Stimulated activated CD4-positive, alpha-beta T cell treated with anti-CD3 and anti-CD28 coated beads, TNF-alpha, amount 100 ng/mL, for 4 hours (primary cell): ENCODE measurements at places on chromosomes 11 and 22.

GRCh38 chr11:127485541-127485940 is 485.0 kb upstream of the KIRREL3 start:
- DNase-seq, result no peak

GRCh38 chr22:48535868-48536540 is 1291.7 kb downstream of the BRD1 start:
- no peak for DNase-seq

GRCh38 chr22:46103181-46103580 is 47.1 kb upstream of the PPARA start:
- DNase-seq, result no peak

DNA sequence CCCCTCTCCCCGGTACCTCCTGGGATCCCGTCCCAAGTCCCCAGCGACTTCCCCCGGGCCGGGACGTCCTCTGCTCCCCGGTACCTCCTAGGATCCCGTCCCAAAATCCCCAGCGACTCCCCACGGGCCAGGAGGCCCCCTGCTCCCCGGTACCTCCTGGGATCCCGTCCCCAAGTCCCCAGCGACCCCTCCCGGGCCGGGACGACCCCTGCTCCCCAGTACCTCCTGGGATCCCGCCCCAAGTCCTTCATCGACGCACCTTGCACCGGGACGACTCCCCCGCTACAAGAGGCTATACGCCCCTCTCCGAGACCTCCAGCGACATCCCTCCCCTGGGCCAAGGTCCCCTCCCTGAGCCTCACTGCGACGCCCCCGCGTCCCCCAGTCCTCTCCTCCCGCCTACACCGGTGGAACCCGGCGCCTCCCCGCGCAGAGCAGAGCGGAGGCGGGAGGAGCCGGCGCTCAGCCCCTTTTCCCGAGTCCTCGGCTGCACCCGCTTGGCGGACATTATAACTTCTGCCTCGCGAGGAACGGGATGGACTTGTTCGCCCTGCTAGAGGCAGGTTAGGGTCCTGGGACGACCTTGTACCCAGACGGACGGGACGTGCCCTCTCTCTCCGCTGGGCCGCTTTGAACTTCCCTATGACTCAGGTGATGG is 912 bp downstream of the KREMEN1 start:
- DNase-seq, result no peak

DNA sequence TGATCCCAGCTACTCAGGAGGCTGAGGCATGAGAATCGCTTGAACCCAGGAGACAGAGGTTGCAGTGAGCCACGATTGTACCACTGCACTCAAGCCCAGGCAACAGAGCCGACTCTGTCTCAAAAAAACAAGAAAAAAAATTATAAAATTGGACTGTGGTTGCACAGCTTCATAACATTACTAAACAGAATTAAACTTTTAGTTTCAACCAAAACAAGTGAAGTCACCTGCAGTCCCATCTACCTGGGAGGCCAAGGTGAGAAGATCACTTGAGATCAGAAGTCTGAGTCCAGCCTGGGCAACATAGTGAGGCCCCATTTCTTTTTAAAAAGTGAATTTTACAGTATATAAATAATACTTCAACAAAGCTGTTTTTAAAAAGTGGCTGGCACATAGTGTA is 47.8 kb upstream of the CD5 start:
- DNase-seq, result no peak

GRCh38 chr22:41560095-41560471 is 727 bp upstream of the CSDC2 start:
- DNase-seq, result no peak

GRCh38 chr11:102564110-102564509 is 33.6 kb upstream of the MMP7 start:
- no peak for DNase-seq

DNA sequence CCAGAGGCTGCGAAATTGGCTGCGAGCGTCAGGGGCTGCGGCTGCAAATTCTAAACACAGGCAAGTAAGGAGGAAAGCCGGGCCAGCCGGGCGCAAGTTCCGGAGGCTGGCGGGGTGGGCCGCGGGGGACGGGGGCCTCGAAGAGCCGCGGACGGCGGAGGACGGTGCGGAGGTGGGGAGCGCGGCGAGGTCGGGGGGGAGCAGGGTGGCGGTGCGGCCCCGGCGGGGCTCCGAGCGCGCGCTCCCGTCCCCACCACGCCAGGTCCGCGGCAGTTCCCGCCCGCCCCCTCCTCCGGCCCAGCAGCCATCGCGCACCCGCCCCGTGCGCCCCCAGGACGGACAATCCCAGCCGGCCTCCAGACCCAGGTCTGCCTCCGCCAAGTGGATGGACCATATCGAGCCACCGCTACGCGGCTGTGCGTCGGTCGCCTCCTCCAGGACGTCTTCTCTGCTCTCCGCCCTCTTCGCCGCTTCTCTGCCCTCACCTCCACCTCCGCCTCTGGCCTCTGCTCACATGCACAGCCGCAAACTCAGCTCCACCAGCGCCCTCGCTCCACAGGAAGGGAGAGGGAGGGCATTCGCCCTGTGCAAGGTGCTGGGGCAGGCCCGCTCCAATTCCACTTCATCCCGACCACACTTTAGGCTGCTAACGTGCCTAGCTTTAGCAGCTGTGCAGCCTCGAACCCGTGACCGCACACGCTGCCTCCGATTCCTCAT is 7.2 kb downstream of the ELFN2 start:
- DNase-seq, result no peak

DNA sequence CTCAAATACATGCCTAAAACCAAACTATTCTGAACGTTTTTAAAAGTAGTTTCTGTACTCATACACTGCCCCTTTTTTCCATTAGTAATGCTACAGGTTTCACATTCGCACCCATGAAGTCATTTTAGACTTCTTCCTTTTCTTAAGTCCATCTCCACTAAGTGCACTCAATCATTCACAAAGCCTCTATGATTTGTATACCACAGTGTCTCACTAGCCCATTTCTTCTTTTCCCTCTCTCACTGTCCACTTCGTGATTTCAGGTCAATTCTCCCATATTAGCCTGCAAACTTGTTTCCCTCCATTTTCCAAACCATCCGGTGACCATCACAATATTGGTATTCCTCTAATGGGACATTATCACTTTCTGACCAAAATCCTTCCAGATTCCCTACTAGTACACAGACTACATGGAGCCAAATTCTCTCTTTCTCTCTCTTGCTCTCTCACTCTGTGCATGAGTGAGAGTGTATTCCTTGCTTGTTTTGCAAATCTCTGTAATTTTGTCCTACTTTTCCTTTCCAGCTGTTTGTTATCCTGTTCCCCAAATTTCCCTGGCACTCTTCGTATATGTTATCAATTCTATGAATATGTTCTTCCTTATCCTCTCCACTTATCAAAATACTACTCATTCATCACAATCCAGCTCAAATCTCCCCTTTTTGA is 3.4 kb upstream of the ZC3H12C start:
- no peak for DNase-seq

- DNase-seq, result no peak
Measured at GRCh38 chr11:76237914-76238313, 31.6 kb upstream of the WNT11 start.

- peak; percentile 92 for DNase-seq
Measured at GRCh38 chr11:3057069-3057963, at the start of gene CARS1. Gene CARS1 (minus strand): TSS chr11:3057423. CDS start chr11:3057367, 56 bp downstream.

DNA sequence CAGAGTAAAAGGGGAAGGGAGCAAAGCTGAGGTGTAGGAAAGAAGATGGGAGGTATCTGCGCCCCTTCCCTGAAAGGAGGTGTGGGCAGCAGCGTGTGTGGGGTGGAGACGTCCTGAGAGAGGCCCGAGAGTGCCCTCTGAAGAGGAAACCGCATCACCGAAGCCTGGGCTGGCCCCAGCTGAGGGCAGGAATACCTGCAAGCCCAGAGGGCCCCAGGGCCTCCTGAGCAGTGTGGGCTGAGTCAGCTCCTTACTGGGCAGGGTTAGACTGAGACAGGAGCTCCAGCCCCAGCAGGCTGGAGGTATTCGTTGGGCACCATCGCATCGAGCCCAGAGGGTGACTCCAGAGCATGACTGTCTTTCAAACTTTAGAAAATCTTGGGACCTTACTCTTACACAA is 534.0 kb upstream of the B3GAT1 start:
- no peak for DNase-seq

DNA sequence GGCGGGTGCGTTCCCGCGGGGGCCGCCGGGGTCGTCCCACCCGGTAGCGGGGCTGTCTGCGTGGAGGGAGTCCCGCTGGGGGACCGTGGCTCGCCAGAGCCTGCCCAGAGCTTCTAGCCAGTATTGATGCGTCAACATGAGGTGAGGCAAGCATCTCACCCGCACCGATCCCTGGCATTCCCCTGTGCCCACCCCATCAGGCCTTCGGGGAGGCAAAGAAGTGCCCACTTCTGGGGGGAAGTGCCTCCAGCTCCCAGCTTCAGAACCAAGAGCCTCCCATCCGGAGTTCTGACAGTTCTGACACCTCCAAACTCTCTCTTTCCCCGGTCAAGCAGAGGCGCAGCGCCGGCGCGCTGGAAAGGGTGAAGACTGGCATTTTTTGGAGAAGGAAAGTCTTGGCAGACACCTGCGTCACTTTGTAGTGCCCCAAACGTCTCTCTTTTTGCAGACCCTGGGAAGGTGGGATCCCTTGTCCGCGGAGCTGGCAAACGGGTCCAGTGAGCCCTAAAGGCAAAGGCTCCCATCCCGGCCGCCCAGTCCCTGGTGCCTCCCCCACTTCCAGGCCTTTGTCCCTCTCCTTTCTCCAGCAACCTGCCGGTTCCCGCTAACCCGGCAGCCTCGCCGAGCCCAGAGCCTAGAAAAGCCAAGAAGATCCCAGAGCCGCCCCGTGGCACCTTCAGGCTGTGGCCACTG is 3.2 kb upstream of the PAX6 start:
- DNase-seq, result no peak

DNA sequence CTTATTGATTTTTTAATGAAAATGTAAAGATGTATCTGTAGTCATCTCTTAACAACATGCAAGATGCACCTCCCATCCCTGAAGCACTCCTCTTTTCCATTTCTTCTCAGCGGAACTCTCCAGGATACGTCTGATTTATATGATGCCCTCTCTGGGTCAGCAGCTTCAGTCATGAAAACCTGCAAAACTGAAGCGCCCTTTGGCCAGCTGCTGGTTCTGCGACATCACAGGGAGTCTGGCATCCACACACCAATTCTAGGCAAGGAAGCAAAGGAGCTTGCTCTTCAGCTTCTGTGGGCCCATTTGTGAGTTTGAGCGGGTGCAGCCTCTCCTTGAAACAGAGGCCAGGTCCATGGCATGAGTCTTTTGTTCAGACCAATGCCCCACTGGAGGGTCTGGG is 1253.3 kb downstream of the TBC1D22A start:
- DNase-seq, result no peak

GRCh38 chr11:78809931-78810541 is 235.4 kb upstream of the NARS2 start:
- DNase-seq, result no peak

DNA sequence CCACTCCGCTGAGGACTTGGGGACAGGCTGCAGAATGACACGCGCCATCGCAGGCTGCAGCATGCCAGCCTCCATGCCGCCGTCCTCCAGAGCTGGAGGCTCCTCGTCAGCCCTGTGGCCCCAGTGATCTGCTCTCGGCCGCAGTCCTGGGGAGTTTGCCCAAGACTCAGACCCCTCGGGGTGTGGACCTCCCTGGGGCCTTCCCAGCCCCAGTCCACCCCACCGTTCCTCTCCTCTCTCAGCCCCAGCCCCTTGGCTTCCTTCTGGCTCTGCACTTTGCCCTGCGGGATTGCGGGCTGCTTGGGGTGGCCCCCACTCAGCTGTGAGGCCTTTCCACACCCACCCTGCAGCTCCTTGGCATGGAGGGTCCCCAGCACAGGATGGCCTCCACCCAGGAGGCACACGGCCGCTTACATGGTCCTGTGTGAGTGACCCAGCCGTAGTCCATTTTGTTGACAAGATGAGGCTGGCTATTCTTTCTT is 414.9 kb downstream of the TBC1D22A start:
- no peak for DNase-seq

- no peak for DNase-seq
Measured at GRCh38 chr11:843818-844692, 1.4 kb downstream of the TSPAN4 start.

GRCh38 chr11:131906963-131907362 is 536.5 kb downstream of the NTM start:
- no peak for DNase-seq
